Thymus (tissue), 14 donors: ENCODE measurements at places on chromosomes 2 and 18. TPM values are rescaled to one million over a fixed set of nuclear protein-coding genes. Genes with fewer than 3 reads are reported as not detected.

TXNDC2 gene
- not detected for total RNA-seq

RABL2A gene
- total RNA-seq: 7.5 TPM

B3GNT2 gene
- 43.1 TPM for total RNA-seq

TCF23 gene
- total RNA-seq: 0.14 TPM

RASGRP3 gene
- total RNA-seq: 6.5 TPM

DYNC2LI1 gene
- 17.3 TPM for total RNA-seq

DNA sequence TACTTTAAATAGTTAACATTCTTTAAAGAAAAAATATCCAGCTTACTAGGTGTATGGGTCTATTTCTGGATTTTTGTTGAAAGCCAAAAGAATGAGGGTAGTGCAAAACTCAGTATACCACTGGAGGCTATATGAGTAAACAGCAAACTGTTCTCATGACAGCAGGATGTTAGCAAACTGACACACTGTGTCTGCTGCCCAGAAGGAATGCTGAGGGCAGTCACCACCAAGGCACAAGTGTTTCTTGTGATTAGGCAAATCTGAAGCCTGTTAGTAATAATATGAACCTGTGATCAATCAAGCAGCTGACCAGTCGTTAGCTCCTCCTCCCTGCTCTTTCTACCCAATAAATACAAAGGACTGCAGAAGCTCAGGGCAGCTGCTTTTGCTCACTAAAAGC, 50.5 kb upstream of the SULT1C3 start:
- H3K4me3 ChIP-seq: no peak overlapping the region
- H3K27ac ChIP-seq: no peak overlapping the region
- no peaks in the 10 kb centered on the region for H3K4me1 ChIP-seq
- H3K27me3 ChIP-seq: no peaks in the 10 kb centered on the region

DNA sequence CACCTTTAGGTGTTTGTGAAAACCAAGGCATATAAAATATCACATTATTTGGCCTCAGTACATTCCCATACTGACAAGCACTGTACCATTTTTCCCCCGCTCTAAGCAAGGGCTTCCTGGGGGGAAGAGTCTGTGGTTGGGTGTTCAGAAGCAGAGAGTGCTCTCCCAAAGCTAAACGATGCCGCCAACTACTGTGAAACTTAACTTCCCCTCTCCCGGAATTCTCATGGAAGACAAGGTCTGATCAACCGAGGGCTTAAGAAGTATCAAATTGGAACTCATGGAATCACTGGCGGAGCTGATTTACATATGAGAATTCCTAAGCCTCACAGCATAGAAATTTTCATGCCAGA, 433 bp upstream of the MFF start:
- no peaks in the 10 kb centered on the region for H3K36me3 ChIP-seq
- H3K4me3 ChIP-seq: peak overlapping the region; percentile 88
- H3K4me1 ChIP-seq: peaks cover 13% of the 10 kb centered on the region
- H3K27ac ChIP-seq: no peak overlapping the region

DNA sequence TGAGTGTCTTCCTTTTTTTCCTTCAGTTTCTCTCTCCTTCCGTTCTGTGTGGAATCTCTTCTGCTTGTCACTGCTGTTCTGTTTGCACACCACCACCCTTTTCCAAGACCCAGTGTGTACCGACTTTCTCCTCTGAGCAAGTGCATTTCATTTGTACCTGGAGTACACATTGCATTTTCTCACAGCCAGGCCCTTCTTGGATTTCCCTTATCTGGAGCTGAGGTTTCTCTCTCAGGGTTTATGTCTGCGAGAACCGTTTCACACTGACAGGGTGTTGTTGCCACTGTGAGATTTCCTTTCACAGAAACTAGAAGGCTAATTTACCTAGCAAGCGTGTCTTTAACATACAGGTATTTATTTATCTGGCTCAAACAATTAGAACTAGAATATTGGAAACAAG, 26.2 kb downstream of the NCOA1 start:
- H3K27me3 ChIP-seq: no peaks in the 10 kb centered on the region
- no peaks in the 10 kb centered on the region for H3K4me1 ChIP-seq
- H3K4me3 ChIP-seq: no peak overlapping the region
- no peak overlapping the region for H3K27ac ChIP-seq
- no peaks in the 10 kb centered on the region for H3K36me3 ChIP-seq
- DNase-seq: no peak

DNA sequence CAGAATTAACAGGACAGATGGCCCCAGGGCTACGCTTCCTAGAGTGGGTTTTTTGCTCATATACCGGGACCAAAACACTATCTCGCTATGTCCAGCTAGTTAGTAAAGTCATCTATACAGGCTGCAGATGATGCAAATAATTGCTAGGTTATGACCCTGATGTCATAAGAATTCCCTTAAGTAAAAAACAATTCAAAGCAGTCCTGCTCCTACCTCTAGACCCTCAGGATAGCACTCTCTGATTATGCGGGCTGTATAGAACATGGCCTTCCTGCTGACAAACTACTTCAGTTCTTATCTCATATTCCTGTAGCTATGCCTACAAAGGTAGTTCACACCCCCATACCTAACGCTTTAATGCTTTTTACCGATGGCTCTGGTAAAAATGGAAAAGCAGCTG, 13.2 kb downstream of the DYNAP start:
- no peak overlapping the region for H3K4me3 ChIP-seq
- no peak for DNase-seq
- H3K27ac ChIP-seq: no peak overlapping the region

DNA sequence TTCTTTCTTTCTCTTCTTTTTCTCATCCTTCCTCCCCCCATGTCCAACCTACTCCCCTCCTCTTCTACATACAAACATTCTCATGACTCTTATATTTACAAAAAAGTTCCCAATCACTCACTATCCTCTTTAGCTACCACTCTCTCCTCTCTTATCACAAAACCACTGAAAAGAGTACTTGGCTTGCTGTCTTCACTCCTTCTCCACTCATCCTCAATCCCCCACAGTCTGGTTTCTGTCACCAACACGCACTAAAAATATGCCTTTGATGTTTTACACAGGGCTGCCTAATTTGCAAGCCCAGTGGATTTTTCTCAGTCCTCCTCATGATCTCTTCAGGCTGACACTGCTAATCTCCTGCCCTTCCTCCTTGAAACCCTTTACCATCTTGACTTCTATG, 159.5 kb downstream of the TNS1 start:
- H3K4me3 ChIP-seq: no peak overlapping the region
- H3K4me1 ChIP-seq: no peaks in the 10 kb centered on the region
- no peaks in the 10 kb centered on the region for H3K36me3 ChIP-seq

DNA sequence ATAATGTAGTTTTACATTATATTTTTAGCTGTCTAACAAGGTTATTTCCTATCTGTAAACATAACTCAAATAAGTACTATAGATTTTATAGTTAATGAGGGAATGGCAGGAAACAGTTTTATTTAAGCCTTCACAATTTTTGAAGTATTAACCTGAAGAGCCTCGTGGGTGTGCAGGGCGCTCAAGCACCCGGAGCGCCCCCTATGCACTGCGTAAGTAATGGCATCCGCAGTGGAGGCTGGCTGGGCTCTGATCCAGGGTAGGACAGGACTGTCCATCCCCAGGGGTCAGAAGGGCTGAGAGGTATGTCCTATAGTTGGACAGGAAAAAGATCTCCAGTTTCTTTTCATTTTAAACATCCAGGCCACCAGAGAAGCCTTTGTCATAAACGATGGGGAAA, 8.2 kb upstream of the GBX2 start:
- H3K36me3 ChIP-seq: no peaks in the 10 kb centered on the region
- no peak overlapping the region for H3K4me3 ChIP-seq
- H3K27me3 ChIP-seq: peaks cover 98% of the 10 kb centered on the region

DNA sequence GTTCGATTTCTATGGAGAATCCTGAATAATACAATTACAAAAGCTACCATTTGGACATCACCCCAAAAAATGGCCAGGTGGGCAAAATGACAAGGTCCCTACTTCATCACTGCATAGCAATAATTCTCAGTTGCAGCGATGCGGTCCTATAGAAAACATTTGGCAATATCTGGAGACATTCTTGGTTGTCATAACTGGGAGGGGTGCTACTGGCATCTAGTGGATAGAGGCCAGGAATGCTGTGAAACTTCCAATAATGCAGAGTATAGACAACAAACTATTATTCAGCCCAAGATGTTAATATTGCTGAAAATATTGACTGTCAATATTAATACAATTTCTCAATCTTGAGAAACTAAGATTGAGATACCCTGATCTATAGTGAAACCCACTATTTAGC, 637.8 kb upstream of the PKDCC start:
- H3K4me3 ChIP-seq: no peak overlapping the region
- no peak overlapping the region for H3K27ac ChIP-seq
- no peaks in the 10 kb centered on the region for H3K27me3 ChIP-seq
- H3K36me3 ChIP-seq: no peaks in the 10 kb centered on the region

DNA sequence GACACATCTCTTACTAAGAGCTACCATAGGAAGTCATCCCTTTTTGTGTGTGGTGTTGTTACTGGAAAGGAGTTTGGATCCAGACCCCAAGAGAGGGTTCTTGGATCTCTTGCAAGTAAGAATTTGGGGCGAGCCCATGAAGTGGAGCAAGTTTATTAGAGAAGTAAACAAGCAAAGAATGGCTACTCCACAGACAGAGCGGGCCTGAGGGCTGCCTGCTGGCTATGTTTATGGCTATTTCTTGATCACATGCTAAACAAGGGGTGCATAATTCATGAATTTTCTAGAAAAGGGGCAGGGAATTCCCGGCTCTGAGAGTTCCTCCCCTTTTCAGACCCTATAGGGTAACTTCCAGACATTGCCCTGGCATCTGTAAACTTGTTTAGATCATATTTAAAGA, 30.6 kb upstream of the PXDN start:
- H3K36me3 ChIP-seq: no peaks in the 10 kb centered on the region
- H3K4me3 ChIP-seq: no peak overlapping the region
- no peaks in the 10 kb centered on the region for H3K4me1 ChIP-seq
- H3K27ac ChIP-seq: no peak overlapping the region
- DNase-seq: no peak

GRCh38 chr18:26813043-26813442, 52.5 kb downstream of the AQP4 start:
- H3K4me1 ChIP-seq: no peaks in the 10 kb centered on the region
- no peak overlapping the region for H3K4me3 ChIP-seq
- H3K27ac ChIP-seq: no peak overlapping the region
- H3K27me3 ChIP-seq: no peaks in the 10 kb centered on the region
- no peaks in the 10 kb centered on the region for H3K36me3 ChIP-seq

DNA sequence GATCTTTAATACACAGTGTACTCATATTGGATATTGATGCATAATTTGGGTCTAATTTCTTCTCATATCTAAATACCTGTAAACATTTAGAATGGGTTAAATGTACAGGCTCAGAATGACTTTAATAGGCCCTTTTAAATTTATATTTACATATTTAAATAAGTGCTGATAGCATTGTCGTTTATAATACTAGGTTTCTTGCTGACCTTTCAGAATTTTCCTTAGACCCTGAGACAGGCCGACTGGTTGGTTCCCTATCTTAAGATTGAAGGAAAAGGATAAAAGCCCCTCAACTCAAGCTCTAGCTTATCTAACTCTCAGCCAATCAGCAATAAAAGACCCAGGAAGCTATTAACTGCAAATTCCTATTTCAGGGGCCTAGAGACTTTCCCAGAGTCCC, 67.8 kb upstream of the HNMT start:
- H3K27me3 ChIP-seq: no peaks in the 10 kb centered on the region
- no peak overlapping the region for H3K27ac ChIP-seq
- H3K4me3 ChIP-seq: no peak overlapping the region

- H3K36me3 ChIP-seq: no peaks in the 10 kb centered on the region
- H3K4me3 ChIP-seq: no peak overlapping the region
- H3K4me1 ChIP-seq: no peaks in the 10 kb centered on the region
- H3K27me3 ChIP-seq: no peaks in the 10 kb centered on the region
Observed at GRCh38 chr2:102453501-102453900, 19.5 kb upstream of the SLC9A4 start.

DNA sequence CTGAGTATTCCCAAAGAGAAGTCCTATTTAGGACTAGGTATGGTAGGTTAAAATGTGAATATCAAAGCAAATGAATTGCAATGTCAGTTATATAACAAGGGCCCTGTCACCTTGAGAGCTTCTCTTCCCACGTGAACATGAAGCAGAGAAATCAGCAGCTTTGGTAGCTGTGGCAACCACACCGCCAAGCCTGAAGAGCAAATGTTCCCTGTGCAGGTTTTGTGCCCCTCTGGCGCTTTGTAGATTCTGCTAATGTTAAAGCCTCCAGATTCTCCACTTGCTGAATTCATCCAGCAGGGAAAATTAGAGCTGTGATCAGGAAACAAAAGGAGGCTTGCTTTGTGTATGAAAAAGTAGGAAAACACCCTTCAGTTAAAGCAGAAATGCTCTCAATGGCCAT, 322.6 kb downstream of the RBM43 start:
- no peak overlapping the region for H3K27ac ChIP-seq
- H3K4me3 ChIP-seq: no peak overlapping the region
- no peak for DNase-seq
- no peaks in the 10 kb centered on the region for H3K4me1 ChIP-seq
- H3K36me3 ChIP-seq: no peaks in the 10 kb centered on the region

DNA sequence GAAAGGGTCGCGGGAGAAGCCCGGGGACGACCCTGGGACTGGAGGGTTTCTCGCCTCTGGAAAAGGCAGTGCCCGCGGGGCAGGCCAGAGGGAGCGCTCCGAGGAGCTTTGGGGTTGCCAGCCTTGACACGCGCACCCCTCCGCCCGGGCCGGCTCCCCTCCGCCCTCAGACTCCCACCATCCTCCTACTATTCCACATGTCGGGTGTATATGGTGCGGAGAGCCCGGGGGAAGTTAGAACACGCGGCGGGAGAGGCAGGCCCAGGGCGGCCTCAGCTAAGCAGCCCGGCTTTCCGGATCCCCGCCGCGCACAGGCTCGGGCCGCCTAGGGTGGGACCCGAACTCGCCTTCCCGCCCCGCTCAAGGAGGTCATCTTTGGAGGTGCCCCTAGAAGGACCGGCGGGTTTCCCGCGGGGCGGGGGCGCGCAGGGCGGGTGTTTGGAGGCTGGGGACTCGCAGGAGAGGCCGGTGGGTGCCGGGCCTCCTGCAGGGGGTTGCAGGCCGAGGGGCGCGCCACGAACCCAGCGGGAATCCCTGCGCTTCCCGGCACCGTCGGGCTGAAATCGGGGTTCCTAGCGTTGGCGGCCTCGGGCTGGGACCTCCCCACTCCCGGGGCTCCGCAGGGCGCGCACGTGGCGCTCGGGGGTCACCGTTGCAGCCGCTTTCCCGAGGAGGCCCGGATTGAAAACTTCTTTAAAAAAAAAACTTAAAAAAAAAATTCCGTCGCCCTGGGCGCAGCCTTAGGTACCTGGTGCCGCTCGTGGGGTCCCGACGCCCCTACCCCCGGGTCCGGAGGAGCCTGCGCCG, 3.7 kb downstream of the NFATC1 start:
- DNase-seq: no peak
- H3K36me3 ChIP-seq: no peaks in the 10 kb centered on the region
- no peak overlapping the region for H3K27ac ChIP-seq
- peak overlapping the region; percentile 53 for H3K4me3 ChIP-seq
- peaks cover 43% of the 10 kb centered on the region for H3K27me3 ChIP-seq
